Daoy (cell line): ENCODE measurements at places on chromosomes 4 and X. TPM values are rescaled to one million over a fixed set of nuclear protein-coding genes. Genes with fewer than 3 reads are reported as not detected.

CACNA1F gene
- total RNA-seq: not detected in 2 replicates

PRRG3 gene
- total RNA-seq: 0.11 TPM in 1 of 2 replicates, not detected in the other

GRCh38 chr4:25020236-25020635 is 10.5 kb downstream of the LGI2 start:
- DNase-seq: peak; percentile 11

GRCh38 chr4:167117273-167117672 is 117.0 kb downstream of the SPOCK3 start:
- no peak for DNase-seq

GRCh38 chrX:11267425-11267824 is 25.8 kb upstream of the AMELX start:
- DNase-seq: no peak

- no peak for DNase-seq
Measured at GRCh38 chr4:8207314-8207713, 8.2 kb downstream of the SH3TC1 start.

DNA sequence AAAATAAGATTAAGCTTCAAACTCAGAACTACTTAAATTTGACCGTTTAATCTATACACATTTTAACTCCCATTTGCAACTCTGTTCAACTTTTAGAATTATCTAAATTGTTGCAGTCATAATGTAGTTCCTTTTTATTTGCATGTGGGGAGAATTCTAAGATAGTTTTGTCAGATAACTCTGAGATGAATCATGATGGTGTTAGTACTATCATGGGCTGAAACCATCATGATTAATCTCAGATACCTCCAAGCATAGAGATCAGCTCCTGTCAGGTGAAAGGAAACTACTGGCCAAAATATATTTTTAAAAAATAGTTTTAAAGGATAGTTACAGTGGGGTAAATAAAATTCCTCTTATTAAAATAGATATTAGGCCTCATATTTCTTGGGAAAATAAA is 39.0 kb downstream of the FBXO8 start:
- DNase-seq: no peak

PAK3 gene
- 1.1 and 1.5 TPM in 2 replicates for total RNA-seq

GPR50 gene
- not detected in 2 replicates for total RNA-seq

DNA sequence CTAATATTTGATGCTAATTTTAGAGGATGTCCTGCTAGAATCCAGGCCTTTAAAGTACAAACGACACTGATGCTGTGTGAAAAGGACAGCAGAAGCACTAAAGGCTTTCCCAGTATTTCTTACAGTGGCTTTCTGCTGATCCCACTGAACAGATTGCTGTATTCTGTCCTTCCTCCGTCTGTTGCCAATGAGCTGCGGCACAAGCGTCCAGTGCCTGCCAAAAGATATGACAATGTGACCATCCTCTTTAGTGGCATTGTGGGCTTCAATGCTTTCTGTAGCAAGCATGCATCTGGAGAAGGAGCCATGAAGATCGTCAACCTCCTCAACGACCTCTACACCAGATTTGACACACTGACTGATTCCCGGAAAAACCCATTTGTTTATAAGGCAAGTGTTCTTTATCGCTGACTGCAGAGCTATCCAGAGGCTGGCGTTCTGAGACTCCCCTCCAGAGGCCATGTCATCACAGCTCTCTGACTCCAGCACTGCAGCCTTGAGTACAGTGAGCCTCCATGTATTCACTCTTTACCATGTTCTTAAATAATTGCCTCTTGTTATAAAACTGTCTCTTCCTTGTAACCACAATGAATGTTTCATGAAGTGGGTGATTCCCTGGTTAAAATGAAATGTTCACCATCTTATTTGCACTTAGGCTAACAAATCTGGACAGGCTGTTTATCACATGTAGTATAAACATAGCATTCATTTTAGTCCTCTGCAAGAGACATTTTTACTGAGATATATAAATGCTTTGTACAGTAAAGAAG is 43.6 kb downstream of the GUCY1B1 start:
- DNase-seq: no peak

- no peak for DNase-seq
Measured at GRCh38 chrX:131938749-131939148, 84.4 kb upstream of the STK26 start.

- no peak for DNase-seq
Measured at GRCh38 chrX:44155126-44155525, 181.9 kb upstream of the NDP start.

GRCh38 chr4:5707778-5708448 is 446 bp downstream of the EVC2 start:
- peak; percentile 26 for DNase-seq

- DNase-seq: peak; percentile 28
Measured at GRCh38 chrX:22666441-22666840, 333.3 kb upstream of the DDX53 start.

DNA sequence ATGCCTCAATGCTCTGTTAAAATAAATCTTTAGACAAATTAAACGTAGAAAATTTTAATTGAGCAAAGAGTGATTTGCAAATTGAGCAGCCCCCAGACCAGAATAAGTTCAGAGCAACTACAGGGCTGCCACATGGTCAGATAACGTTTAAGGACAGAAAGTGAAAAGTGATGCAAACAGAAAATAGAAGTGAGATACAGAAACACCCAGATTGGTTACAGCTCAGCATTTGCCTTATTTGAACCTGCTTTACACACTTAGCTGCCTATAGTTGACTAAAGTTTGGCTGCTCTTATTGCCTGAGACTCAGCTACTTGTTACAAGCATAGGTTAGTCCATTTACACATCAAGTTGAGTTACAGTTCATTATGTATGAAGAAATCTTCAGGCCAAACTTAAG is 1800.8 kb upstream of the PCDH10 start:
- no peak for DNase-seq

GRCh38 chr4:113788888-113789287 is 27.4 kb upstream of the CAMK2D start:
- no peak for DNase-seq

MAML3 gene
- 2.1 and 2.7 TPM in 2 replicates for total RNA-seq

GRCh38 chr4:67861513-67861912 is 22.3 kb downstream of the TMPRSS11D start:
- DNase-seq: no peak

STPG2 gene
- total RNA-seq: not detected in 2 replicates
